ENCODE measurements at places on chromosomes 7 and 10. TPM values are rescaled to one million over a fixed set of nuclear protein-coding genes. Genes with fewer than 3 reads are reported as not detected.

DNA sequence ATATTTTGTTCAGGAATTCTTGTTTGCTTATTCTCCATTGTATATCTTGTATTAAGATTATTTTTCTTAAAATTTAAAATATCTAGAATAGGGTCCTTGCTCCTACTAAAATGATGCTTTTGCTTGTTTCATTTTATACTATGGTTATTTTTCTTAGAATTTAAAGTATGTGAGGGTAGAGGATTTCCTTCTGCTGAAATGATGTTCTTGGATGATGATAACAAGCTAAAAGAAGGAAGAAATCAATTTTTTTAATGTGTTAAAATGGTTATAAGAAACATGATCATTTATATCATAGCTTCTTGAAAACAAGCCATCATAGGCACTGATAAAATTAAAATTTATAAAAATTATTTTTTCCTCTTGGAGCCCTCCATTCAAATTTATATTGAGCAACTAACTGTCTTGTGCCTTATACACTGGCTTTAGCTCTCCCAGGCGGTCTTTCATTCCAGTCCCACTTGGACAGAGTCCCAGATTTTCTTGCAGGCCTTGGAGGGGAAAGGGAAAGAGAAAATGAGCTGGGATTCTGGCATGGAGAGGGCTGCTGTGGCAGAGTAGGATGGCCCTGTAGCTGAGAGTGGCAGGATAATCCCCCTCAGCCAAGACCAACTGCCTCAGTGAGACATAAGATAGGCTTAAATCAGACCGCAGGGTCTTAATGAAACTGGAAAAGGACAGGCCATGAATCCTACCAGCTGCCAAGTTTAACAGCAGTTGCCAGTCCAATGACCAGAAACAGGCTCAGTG is 60.2 kb downstream of the DNAJB9 start:
- DNase-seq: no peak

PIK3AP1 gene
- total RNA-seq: 35.7 TPM

NME8 gene
- not detected for total RNA-seq

GRCh38 chr7:101127460-101128039 is 646 bp downstream of the SERPINE1 start:
- no peak for DNase-seq

UPK3B gene
- 1.2 TPM for total RNA-seq

HTRA1 gene
- total RNA-seq: 83.1 TPM

HMX3 gene
- 0.20 TPM for total RNA-seq

GRCh38 chr10:99346247-99346646 is 17.1 kb downstream of the CNNM1 start:
- DNase-seq: no peak
